Aorta (tissue), 5 donors: ENCODE measurements at places on chromosomes 7 and 10.

DNA sequence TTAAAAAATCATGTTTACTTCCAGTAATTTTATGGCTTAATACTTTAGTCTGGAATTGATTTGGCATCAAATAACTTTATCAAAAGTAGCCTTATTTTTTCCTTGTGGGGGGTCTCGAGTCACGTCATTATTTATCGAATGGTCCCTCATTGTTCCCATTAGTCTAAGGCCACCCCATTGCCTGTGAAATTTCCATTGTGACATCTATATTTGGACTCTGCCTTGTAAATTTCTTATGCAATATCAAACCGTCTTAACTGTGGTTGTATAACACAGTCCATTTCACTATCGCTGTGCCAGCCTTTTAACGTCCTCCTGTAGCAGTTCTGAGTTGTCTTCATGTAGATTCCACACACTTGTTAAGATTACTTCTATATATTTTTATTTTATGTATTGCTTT, 103.9 kb upstream of the RET start:
- no peak for DNase-seq

DNA sequence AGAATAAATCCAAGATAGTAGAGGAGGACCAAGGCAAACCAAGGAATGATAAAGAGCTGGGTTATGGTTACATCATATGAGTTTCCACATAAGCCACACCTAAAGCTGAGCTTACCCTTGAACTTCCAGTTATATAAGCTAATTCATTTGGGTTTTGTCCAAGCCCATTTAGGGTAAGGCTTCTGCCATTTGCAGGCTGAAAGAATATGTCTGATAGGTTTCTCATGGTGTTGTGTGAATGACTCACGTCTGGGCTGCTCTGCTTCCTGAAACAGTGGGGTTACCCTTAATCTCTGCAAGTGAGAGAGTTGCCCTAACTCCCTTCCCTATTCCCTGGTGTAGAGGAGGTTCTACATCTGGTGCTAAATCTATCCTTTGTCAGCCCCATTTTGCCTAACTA, 60.8 kb downstream of the PTTG1IP2 start:
- no peak for DNase-seq

DNA sequence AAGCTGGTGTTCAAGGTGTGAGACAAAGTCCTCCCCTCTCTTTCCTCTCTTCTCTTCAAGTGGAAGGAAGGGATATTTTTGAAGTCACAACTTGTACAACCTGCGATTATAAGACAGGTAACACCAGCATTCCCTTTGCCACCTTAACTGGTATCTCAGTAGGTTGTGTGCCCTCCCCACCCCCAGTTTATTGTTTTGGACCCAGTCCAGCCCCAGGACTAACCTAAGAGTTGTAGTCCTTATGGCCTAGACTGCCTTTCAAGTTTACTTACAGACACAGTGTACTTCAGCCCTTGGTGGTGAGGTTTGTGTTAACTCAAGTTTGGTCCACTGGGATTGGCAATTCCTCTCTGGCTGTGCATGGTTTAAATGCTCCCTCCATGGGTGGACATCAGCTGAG, 26.8 kb upstream of the CYP2C8 start:
- no peak for DNase-seq

DNA sequence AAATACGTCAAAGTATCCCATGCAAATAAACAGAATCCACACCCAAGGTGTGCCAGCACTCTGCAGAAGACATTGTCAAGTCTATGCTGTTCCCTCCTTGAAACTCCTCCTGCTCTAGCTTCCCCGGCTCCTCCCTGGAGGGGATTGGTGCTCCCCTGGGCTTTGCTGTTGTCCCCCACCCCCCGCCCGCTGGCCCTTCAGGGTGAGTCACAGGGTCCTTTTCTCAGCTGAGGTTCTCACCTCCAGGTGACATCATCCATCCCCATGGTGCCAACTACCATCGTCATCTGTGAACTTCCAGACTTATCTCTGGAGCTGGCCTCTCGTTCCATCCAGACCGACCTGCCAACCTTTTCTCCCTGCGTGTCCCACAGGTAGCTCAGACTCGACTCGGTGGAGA, 77.0 kb downstream of the ITIH5 start:
- DNase-seq, result no peak

DNA sequence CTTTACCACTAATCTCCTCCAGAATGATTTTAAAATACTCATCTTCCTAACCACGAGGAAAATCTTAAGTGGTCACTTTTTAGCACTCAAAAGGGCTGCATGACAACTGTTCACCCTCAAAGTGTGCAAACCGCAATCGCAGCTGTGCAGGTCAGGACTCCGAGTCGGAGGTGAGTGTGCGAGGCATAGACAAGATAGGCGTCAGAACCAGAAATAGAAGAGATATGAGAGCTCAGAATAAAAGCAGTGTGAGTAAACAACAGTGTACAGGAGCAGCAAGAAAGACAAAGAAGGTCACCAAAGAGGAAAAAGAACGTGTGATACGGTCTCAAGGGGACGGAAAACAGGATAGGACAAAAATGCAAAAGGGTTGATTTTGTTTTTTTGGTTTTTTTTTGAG, 17.5 kb upstream of the ENO4 start:
- no peak for DNase-seq

GRCh38 chr7:122068046-122068445, 76.0 kb downstream of the AASS start:
- DNase-seq, result no peak
